ENCODE measurements at places on chromosomes 3 and 15.

GRCh38 chr15:67992834-67993233 lies 61.3 kb upstream of the PIAS1 start:
- no peak for DNase-seq

DNA sequence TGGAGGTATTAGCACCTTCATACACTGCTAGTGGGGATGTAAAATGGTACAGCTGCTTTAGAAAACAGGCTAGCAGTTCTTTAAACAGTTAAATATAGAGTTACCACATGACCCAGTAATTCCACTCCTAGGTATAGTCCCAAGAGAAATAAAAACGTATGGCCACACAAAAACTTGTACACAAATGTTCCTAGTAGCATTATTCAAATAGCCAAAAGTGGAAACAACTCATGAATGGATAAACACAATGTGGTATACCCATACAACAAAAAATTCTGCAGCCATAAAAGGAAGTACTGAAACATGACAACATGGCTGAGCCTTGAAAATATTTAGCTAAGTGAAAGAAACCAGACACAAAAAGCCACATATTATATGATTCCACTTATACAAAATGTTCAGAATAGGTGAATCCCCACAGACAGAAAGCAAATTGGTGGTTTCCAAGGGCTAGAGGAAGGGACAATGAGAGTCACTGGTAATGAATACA lies 40.8 kb upstream of the KLF13 start:
- DNase-seq: no peak

- no peak for DNase-seq
Measured at GRCh38 chr15:29534378-29534777, 264.8 kb upstream of the NSMCE3 start.

DNA sequence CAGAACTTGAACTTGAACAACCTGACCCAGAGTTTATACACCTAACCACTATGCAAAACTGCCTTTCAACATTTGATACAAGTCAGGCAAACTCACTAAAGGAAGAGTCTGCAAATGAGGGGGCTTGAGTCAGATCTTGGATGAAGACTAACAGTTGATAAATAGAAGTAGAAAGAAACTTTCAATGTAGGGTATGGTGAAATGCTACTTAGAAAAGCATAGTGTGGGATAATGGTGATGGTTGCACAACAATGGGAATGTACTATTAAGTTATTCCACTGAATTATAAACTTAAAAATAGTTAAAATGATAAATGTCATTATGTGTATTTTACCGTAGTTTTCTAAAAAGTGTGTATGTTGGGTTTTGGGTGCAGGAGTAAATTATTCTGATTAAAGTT lies 19.7 kb upstream of the ZNF280D start:
- DNase-seq: no peak

- DNase-seq: no peak
Measured at GRCh38 chr3:174775603-174776002, 83.5 kb upstream of the NAALADL2 start.

GRCh38 chr3:176714034-176714433 lies 483.2 kb downstream of the TBL1XR1 start:
- no peak for DNase-seq

DNA sequence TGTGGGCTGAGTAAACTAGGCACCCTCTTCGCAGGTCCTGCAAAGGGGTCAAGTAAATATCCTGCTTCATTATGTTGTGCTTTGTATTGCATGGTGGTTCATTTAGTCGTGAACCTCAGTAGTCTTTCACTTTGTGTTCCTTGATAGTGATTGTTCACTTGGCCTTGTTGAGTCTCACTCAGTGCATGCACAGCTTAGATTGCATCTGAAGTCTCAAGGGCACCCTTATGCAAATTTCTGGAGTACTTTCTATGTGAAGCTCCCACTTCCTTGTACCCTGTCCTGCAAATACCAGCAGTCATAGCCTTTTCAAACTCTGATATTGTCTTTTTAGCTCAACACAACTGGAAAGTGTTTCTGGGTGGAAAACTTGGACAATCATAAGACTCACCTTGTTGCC lies 519.2 kb downstream of the NAALADL2 start:
- no peak for DNase-seq

GRCh38 chr15:60656481-60656880 lies 177.5 kb upstream of the ICE2 start:
- no peak for DNase-seq

DNA sequence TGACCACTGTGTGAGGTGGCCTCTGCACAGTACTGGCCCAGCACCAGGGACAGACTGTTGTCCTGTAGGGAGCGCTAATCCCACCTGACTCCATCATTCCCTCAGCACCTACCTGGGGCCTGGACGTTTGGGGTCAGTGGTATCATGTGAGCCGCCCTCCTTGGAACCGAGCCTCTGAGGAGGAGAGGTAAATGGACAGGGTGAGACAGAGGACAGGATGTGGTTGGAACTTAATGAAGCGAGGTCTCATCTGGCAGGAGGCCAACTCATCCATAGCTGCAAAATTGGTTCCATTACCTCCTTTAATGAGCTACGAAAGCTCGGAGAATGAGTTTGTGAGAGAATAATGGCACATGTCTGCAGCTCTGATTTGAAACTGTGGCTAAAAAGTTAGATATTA lies 13.9 kb downstream of the MAPKAPK3 start:
- DNase-seq: no peak

DNA sequence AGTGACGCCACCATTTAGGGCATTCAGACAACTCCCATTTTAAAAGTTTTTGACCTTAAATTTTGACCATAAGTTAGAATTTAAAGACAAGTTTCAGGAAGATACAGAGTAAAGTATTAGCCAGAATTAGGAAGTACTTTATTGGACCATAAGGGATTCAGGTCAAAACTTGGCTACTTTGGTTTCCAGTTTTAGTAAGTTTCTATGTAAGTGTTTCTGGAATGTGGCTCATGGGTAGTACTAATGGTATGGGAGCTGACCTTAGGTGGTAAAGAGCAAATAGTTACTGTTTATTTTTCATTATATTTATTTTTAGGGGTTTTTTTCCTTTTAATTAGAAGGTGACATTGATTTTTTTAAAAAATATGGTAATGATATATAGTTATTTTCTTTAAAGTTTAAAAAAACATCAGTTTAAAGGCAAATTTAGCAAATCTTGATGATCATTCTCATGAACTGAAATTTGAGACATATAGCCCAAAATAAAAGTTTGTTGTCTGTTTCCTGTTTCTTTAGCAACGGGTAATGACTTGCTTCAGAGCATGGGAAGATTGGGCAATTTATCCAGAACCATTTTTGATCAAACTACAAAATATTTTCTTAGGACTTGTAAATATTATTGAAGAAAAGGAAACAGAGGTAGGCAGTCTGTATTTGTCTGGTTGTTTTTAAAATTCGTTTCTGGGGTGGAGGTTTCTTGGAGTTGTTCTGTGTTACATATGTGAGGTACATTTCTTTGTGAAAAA lies 34.3 kb downstream of the U2SURP start:
- no peak for DNase-seq

DNA sequence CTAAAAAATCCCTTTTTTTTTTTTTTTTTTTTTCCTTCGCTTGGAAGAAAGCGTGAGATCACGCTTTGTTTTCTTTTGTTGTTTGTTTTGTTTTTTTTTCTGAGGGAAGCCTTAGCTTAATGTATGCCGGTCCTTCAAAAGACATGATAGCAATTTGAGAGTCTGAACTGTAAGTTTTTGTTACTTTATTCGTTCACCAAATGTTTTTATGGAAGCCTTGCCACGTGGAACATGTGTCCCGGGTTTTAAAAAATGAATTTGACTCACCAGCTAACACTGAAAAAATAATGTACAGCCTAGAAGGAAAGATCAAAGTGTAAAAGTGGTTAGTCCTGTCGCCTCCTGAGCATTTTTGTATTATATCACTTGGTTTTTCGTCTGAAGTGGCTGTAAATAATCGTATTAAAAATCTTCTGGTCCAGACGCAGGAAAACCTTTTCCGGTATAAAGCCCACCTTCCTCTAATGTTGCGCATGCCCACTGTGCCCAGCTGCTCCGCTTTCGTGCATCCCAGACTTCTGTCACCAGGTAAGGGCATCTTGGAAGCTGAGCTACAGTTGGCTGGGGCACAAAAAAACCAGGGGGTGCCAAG lies 795 bp upstream of the MYNN start:
- no peak for DNase-seq

DNA sequence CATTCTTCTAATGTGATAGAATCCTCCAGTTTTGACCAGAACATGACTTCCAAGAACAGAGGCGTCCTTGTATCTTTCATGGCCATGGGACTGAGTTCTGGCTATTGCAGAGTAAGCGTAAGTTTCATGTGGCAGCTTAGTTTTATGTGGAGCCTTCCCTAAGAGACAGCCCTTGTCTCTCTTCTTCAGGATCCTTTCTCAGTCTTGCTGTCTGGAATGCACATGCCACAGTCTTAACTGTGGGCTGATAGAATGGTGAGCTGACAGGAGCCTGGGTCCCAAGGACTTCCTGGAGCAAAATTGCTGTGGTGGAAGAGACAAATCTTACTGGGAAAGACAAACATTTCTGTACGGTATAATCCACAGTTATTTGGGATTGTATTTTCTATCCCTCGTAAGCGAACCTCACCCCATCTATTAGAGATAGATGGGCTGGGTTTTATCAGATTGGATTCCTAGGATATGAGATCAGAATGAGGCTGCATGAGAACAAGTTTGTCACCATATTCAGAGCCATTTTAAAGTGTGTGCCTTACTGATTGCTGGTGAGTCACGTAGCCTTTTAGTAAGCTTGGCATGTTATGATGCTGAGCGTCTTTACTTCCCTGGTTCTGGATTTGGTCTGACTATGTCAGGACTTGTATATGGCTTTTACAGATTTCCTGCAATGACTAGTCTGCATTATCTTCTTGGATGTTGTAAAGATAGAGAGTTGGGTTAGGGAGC lies 32.8 kb downstream of the CDIN1 start:
- DNase-seq: no peak

GRCh38 chr3:7657214-7658112 lies 796.5 kb downstream of the GRM7 start:
- no peak for DNase-seq

DNA sequence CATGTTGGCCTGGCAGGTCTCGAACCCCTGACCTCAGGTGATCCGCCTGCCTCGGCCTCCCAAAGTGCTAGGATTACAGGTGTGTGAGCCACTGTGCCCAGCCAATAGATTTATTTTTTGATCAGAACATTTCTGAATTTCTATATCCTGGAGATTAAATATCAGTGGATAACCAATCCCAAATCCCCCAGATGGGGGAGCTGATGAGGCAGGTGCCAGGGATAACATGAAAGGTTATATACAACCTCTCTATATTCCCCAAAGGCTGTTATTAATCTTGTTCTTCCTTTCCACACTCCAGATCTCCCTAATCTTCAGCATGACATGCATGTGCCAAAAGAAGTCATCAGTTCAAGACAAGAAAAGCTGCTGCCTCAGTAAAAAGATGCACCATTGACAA lies 112.3 kb downstream of the WDR76 start:
- no peak for DNase-seq

GRCh38 chr3:42656680-42657610 lies 3.4 kb downstream of the ZBTB47 start:
- DNase-seq: no peak

DNA sequence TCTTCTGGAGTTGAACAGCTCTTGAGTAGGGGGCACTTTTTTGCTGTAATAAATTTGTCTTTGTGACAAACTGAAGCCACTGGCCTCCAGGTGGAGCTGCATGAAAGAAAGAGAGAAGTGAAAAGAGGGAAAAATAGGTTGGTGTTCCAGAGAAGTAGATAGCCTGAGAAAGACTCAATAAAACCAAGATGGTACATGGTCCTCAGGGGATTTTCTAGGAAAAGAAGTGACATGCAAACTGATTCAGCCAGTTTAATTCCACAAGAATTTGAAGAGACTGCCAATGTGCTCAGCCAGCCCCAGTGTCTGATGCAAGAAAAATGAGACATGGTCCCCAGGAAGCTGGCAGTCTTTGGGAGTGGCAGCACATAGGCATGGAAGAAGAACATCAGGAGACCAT lies 152.7 kb downstream of the CD47 start:
- DNase-seq: no peak

- no peak for DNase-seq
Measured at GRCh38 chr3:33855884-33856546, 57.6 kb downstream of the PDCD6IP start.

GRCh38 chr3:175381685-175382084 lies 522.6 kb downstream of the NAALADL2 start:
- no peak for DNase-seq

DNA sequence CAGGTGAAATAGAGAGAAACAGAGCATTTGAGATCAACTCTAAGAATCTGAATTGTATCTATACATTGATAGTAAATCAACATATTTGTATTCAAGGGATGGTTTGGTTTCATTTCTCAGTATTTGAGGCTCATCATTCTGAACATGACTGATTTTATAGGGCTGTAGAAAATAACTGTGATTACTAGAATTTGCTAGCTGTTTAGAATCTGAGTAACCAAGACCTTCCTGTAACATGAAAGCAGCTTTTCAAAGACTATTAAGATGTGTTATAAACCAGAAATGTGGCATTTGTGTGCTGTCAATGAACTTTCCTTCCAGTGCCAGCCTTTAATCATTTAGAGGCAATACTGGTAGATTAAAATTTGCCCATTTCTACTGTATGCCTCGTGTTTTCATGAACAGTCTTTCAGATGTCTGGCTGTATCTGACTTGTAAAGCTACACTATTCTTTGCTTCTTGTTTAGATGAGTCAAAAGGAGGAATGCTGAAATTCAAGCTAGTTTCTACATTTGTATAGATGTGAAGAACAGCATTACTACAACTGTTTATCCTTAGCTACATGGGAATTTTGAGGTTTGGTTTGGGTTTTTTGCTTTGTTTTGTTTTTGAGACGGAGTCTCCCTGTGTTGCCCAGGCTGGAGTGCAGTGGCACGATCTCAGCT lies 137.3 kb upstream of the BHLHE40 start:
- no peak for DNase-seq

DNA sequence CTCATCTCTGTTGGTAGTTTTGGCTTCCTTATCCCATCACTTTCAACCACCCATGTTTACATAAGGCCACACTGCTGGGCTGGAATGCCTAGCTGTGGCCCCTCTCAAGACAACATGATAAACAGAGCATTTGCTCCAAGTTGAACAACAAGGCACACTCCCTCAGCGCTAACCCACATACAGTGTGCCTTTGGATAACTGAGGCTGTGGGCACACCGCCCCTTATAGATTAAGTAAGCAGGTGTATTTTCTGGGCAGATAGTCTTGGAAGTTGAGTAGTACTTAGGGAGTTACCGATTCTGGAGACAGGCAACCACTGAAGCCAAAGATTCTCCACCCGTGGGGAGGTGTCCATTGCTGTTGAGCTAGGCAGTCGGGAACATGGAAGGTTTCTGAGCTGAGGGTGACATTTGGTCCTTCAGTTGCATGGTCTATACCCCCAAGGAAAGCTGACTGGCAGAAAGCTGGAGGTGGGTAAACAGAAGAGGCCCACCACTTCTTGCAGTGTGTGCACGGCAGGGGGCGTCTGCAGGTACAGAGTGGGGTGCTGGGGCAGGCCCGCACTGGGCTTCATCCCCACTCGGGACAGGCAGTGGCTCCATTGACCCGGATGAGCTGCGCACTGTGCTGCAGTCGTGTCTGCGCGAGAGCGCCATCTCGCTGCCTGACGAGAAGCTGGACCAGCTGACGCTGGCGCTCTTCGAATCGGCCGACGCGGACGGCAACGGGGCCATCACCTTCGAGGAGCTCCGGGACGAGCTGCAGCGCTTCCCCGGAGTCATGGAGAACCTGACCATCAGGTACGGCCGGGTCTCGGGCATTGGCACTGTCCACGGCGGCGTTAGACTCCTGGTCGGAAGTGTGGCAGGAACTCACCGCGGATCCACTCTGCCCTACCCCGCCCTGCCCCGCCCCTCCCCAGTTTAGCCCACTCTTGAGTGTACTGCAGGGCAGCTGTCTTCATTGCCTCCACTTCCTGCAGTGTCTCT lies 16.8 kb downstream of the NOX5 start:
- no peak for DNase-seq
